NCI-H526 (cell line): ENCODE measurements at places on chromosomes 12 and 14.

DNA sequence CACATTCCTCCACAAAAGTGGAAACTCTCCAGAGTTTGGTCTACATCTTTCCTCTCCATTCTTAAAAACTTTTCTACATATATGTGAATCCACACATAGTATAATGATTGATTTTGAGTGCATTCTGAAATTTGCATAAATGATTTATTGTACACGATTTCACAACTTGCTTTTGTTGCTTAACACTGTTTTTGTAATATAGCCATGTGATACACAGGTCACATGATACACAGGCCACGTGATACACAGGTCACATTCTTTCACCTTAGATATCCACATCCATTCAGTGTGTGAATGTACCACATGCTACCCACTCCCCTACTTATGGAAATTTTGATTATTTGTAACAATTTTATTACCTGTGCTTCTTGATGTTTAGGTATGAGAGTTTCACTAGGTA lies 319.1 kb downstream of the ZFP36L1 start:
- DNase-seq, result no peak

GRCh38 chr12:85466890-85467289 lies 186.9 kb downstream of the ALX1 start:
- no peak for DNase-seq

- DNase-seq, result no peak
These were observed 10.6 kb downstream of the BMP4 start for GRCh38 chr14:53946071-53946403.

DNA sequence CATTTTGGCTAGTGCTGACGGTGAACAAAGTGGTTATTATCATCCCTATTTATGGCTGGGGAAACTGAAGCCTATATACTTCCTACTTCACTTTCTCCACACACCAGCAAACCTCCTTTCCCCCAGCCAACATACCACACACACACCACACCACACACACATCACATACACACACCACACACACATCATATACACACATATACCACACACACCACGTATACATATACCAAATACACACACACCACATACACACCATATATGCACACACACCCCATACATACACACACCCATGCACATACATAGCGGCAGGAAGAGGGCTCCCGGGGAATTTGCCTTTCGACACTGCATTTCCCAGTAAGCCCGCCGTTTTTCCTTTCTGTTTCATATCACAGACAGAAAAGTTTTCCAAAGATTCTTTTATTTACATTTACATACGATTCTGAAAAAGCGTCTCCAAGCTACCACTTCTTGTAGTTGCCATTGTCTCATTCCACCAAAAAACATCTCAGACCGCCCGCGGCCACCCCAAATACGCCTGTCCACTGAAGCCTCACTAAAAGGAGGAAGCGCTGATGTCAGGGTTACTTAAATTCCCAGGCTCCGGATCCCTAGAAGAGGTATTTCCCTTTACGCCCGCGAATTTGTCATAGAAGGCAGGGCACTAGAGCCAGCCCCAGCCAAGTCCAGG lies 823 bp upstream of the RAB5B start:
- DNase-seq, result peak; percentile 31

DNA sequence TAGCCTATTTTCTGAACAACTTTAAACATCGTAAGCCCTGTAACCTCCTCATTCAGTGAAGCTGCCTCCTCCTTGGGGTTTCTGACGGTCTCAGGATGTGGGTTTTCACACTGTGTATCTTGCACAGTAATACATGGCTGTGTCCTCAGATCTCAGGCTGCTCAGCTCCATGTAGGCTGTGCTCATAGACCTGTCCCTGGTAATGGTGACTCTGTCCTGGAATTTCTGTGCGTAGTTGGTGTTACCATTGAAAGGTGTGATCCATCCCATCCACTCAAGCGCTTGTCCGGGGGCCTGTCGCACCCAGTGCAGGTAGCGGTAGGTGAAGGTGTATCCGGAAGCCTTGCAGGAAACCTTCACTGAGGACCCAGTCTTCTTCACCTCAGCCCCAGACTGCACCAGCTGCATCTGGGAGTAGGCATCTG lies 980.5 kb downstream of the TMEM121 start:
- no peak for DNase-seq

- no peak for DNase-seq
These were observed 37.5 kb downstream of the ZFC3H1 start for GRCh38 chr12:71626098-71626497.

DNA sequence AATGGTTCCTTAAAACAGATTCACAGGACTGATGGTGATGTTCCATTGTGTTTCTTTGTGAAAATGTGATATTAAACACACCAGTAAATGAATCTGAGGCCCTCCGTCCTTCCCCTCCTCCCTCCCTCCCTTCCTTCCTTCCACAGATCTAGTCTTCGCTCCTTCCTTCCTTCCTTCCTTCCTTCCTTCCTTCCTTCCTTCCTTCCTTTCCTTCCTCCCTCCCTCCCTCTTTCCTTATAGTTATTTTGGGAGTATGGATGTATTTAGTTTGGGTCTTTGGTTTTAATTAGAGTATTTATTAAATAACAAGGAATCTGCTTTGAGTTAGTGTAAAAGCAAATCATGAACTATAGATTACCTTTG lies 410.8 kb downstream of the PCNX1 start:
- DNase-seq, result no peak

DNA sequence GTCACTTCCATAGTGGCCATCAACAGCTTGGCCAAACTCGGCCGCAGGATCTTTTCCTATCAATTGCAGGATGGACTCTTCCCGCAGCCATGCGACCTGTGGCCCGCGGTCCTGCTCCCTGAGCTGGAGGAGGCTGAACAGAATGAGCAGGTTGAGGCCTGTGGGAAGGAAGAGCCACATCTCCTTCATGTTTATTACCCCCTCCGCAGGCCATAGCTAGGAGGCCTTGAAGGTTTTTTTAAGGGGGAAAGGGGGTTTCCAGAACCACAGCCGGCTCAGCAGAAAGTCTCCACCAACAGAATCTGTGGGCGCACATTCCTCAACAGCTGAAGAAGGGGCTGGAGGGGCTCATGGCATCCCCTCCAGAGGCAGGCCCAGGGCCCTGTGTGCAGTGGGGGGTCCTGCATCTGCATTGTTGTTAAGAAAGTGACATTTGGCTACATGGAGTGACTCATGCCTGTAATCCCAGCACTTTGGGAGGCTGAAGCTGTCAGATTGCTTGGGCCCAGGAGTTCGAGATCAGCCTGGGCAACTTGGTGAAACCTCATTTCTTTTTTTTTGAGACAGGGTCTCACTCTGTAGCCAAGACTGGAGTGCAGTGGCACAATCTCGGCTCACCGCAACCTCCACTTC lies 25.2 kb upstream of the PPP1R13B start:
- no peak for DNase-seq

- DNase-seq, result no peak
These were observed 135.5 kb upstream of the FUT8 start for GRCh38 chr14:65277027-65277426.

- DNase-seq, result no peak
These were observed 14.1 kb downstream of the PYROXD1 start for GRCh38 chr12:21451529-21451928.

DNA sequence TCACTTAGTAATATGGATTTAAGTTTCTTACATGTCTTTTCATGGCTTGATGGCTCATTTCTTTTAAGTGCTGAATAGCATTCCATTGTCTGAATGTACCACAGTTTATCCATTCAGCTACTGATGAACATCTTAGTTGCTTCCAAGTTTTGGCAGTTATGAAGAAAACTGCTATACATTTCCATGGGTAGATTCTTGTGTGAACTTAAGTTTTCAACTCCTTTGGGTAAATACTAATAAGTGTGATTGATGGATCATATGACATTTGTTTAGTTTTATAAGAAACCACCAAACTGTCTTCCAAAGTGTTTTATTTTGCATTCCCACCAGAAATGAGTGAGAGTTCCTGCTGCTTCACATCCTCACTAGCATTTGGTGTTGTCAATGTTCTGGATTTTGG lies 119.2 kb downstream of the NAV3 start:
- no peak for DNase-seq

- DNase-seq, result peak; percentile 83
These were observed 10.2 kb downstream of the KRT82 start for GRCh38 chr12:52395761-52396434.

- no peak for DNase-seq
These were observed 62.4 kb upstream of the PSMC1 start for GRCh38 chr14:90193925-90194324.

GRCh38 chr12:23222801-23223200 lies 597.8 kb downstream of the ETNK1 start:
- DNase-seq, result no peak

GRCh38 chr12:132314516-132315233 lies 14.7 kb downstream of the GALNT9 start:
- no peak for DNase-seq

GRCh38 chr14:52553671-52554575 lies 1.3 kb downstream of the GPR137C start:
- DNase-seq, result peak; percentile 79

DNA sequence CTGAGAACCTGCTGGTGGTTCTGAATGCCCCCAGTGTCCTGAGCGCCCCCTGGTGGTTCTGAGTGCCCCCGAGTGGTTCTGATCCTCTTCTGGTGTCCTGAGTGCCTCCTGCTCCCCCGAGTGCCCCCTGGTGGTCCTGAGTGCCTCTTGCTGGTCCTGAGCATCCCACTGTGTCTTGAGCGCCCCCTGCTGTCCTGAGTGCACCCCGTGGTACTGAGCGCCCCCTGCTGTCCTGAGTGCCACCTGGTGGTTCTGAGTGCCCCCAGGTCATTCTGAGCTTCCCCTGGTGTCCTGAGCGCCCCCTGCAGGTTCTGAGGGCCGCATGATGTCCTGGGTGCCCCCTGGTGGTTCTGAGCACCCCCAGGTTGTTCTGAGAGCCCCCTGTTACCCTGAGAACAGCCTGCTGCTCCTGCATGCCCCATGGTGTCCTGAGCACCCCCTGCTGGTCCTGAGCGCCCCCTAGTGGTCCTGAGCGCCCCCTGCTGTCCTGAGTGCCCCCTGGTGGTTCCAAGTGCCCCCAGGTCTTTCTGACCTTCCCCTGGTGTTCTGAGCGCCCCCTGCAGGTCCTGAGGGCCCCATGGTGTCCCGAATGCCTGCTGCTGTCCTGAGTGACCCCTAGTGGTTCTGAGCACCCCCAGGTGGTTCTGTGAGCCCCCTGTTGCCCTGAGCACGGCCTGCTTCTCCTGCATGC lies 1165.4 kb downstream of the TMEM121 start:
- DNase-seq, result no peak

DNA sequence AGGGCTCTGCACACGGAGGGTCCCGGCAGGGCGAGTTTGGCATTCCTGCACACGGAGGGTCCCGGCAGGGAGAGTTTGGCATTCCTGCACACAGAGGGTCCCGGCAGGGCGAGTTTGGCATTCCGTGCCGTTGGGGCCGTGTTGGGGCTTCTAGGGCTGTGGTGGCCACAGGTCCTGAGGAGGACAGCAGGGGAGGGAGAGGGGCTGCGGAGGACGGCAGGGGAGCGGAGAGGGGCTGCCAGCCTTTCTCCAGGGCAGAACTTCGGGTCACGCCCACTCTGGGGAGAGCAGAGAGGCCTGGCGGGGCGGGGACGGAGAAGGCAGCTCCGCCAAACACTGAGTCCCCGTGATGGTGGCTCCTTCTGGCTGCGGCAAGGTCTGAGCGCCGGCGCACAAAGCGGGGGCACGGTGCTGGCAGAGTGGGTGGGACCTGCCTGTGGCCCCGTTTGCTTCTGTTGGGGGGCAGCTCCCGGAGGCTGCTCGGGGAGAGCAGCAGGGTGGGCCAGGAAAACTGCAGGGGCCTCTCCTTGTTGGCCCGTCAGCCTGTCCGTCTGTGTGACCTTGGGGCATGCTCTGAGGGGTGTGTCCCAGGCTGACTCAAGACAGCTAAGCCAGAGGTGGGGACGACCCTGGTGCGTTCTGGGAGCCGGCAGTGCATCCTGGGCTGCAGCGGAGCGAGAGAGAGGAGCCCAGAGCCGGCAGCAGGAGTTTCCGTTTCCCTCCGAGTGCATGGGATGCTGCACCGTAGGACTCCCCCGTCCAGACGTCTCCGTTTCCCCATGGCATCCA lies 60.2 kb downstream of the LRCOL1 start:
- DNase-seq, result no peak
